Smooth muscle cell of trachea (primary cell): ENCODE measurements at places on chromosomes 12 and 14. TPM values are rescaled to one million over a fixed set of nuclear protein-coding genes. Genes with fewer than 3 reads are reported as not detected.

The TESPA1 gene
- total RNA-seq, result not detected in 2 replicates

The MIP gene
- total RNA-seq, result not detected in 2 replicates

The RILPL2 gene
- 3.8 and 4.0 TPM in 2 replicates for total RNA-seq

The EGLN3 gene
- total RNA-seq, result 0.29 and 0.83 TPM in 2 replicates

The SMCO2 gene
- total RNA-seq, result 0.15 and 0.17 TPM in 2 replicates

The ZNF385A gene
- total RNA-seq, result 2.9 and 11.7 TPM in 2 replicates

The VDR gene
- total RNA-seq, result 6.5 and 17.0 TPM in 2 replicates
